Bladder microvascular endothelial cell (primary cell): ENCODE measurements at places on chromosomes 12 and 14. TPM values are rescaled to one million over a fixed set of nuclear protein-coding genes. Genes with fewer than 3 reads are reported as not detected.

TSPAN19 gene
- total RNA-seq = 0.19 TPM in 1 of 2 replicates, not detected in the other

LGMN gene
- total RNA-seq = 51.0 and 75.7 TPM in 2 replicates

DTX1 gene
- total RNA-seq = 0.16 and 1.2 TPM in 2 replicates

SERPINA5 gene
- total RNA-seq = 0.31 TPM in 1 of 2 replicates, not detected in the other

INHBC gene
- not detected in 2 replicates for total RNA-seq

NANOG gene
- total RNA-seq = not detected in 2 replicates

ACOT2 gene
- 15.1 and 17.2 TPM in 2 replicates for total RNA-seq

HPD gene
- not detected in 2 replicates for total RNA-seq

KRT8 gene
- 3.7 and 8.6 TPM in 2 replicates for total RNA-seq

FAM161B gene
- total RNA-seq = 1.8 and 3.3 TPM in 2 replicates

GPX2 gene
- not detected in 2 replicates for total RNA-seq

TAPBPL gene
- total RNA-seq = 11.8 and 17.4 TPM in 2 replicates

KRT85 gene
- total RNA-seq = not detected in 2 replicates
